ENCODE measurements at places on chromosomes 3 and 15. TPM values are rescaled to one million over a fixed set of nuclear protein-coding genes. Genes with fewer than 3 reads are reported as not detected.

The TMEM212 gene
- total RNA-seq, result not detected

The RBMS3 gene
- 45.9 TPM for total RNA-seq

The CACNA2D2 gene
- not detected for total RNA-seq

The RBPMS2 gene
- 0.94 TPM for total RNA-seq

The SGO1 gene
- 0.47 TPM for total RNA-seq

The SYNPR gene
- not detected for total RNA-seq

The PATL2 gene
- not detected for total RNA-seq

The AADAC gene
- 11.8 TPM for total RNA-seq

The LRRIQ4 gene
- not detected for total RNA-seq

The EMC7 gene
- total RNA-seq, result 68.1 TPM

The LRRC2 gene
- total RNA-seq, result 0.09 TPM

The CCNB2 gene
- 4.9 TPM for total RNA-seq

The NUP210 gene
- not detected for total RNA-seq

The ACAN gene
- total RNA-seq, result 0.17 TPM

The ZNF662 gene
- total RNA-seq, result 1.4 TPM

All from pericardium fibroblast (primary cell).